Urinary bladder (tissue), 4 donors: ENCODE measurements at places on chromosomes 7 and 10. TPM values are rescaled to one million over a fixed set of nuclear protein-coding genes. Genes with fewer than 3 reads are reported as not detected.

ELN gene
- total RNA-seq: 483 TPM

CYP2C8 gene
- total RNA-seq: 1.1 TPM

LRRC61 gene
- 3.7 TPM for total RNA-seq

EIF3A gene
- total RNA-seq: 110 TPM

PIK3AP1 gene
- total RNA-seq: 6.6 TPM
